Left lung (tissue), 14 donors: ENCODE measurements at places on chromosomes 5 and 9. TPM values are rescaled to one million over a fixed set of nuclear protein-coding genes. Genes with fewer than 3 reads are reported as not detected.

- DNase-seq = no peak
Measured at GRCh38 chr5:3858524-3858923, 262.9 kb downstream of the IRX1 start.

GRCh38 chr9:110728058-110728457, 59.5 kb downstream of the MUSK start:
- no peak for DNase-seq

Gene FUT7
- polyA plus RNA-seq = 0.09 TPM

GRCh38 chr9:94298949-94299599, 29.4 kb downstream of the NUTM2F start:
- DNase-seq = no peak

DNA sequence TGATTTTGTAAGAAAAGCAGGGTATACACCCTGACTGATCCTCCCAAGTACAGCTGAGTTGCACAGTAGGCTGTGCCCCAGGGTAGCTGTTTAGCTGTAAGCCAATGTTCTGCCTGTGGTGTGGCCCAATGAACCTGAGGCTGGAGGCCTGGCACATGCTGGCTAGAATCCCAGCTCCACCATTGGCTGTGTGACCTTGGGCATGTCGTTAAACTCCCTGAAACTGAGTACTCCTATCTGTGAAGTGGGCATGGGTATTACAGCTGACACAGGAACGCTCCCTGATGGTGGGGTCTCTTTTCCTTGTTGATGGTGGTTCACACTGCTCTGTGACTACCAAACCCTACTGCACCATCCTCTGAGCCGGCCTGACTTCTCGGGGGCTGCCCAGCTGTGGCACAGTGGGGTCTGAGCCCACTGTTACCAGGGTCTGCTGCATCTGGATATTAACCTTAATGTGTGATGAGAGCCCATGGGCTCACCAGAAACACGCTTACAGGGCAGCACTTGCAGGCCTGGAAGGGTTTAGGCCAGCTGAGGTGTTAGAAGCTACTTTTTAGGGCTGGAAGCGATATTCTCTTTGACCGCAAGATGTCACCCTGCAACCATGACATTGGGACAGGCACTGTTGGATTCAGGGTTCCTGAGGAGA, 7.0 kb upstream of the GADD45G start:
- no peak for DNase-seq

Gene TAF11L7
- not detected for polyA plus RNA-seq
